Articular chondrocyte of knee joint (primary cell): ENCODE measurements at places on chromosomes 11 and 22. TPM values are rescaled to one million over a fixed set of nuclear protein-coding genes. Genes with fewer than 3 reads are reported as not detected.

PPM1F gene
- total RNA-seq, result 18.8 and 19.6 TPM in 2 replicates

MUC5B gene
- not detected in 2 replicates for total RNA-seq

MPPED1 gene
- 0.32 and 0.39 TPM in 2 replicates for total RNA-seq

CHCHD10 gene
- 3.9 and 6.5 TPM in 2 replicates for total RNA-seq

SEPTIN5 gene
- total RNA-seq, result 20.6 and 30.6 TPM in 2 replicates

ART1 gene
- not detected in 2 replicates for total RNA-seq

SCGB2A2 gene
- total RNA-seq, result not detected in 2 replicates

PRMT3 gene
- total RNA-seq, result 18.1 and 22.7 TPM in 2 replicates

ROBO4 gene
- total RNA-seq, result 0.26 and 1.1 TPM in 2 replicates

LYVE1 gene
- 5.4 and 8.3 TPM in 2 replicates for total RNA-seq

INS gene
- total RNA-seq, result not detected in 2 replicates

SHISA8 gene
- not detected in 2 replicates for total RNA-seq

PLA2G3 gene
- total RNA-seq, result not detected in 2 replicates

TMEM151A gene
- 0.26 and 0.32 TPM in 2 replicates for total RNA-seq

SLC22A12 gene
- not detected in 2 replicates for total RNA-seq

NXPE2 gene
- 0.39 and 0.76 TPM in 2 replicates for total RNA-seq

SHANK3 gene
- total RNA-seq, result 0.39 and 0.54 TPM in 2 replicates

EIF4ENIF1 gene
- 12.9 and 14.1 TPM in 2 replicates for total RNA-seq

GRK3 gene
- 1.7 and 2.2 TPM in 2 replicates for total RNA-seq

HEPHL1 gene
- total RNA-seq, result not detected in 2 replicates

WBP2NL gene
- 0.76 and 1.2 TPM in 2 replicates for total RNA-seq

TBX10 gene
- not detected in 2 replicates for total RNA-seq

CNGA4 gene
- 0.13 TPM in 1 of 2 replicates, not detected in the other for total RNA-seq

RPS6KA4 gene
- total RNA-seq, result 26.3 and 38.2 TPM in 2 replicates

TUB gene
- 14.0 and 14.5 TPM in 2 replicates for total RNA-seq

PRR33 gene
- total RNA-seq, result under 0.01 TPM in 1 of 2 replicates, not detected in the other

USP28 gene
- total RNA-seq, result 32.5 and 35.0 TPM in 2 replicates

CPT1B gene
- total RNA-seq, result 2.4 TPM in 2 replicates

TCN2 gene
- total RNA-seq, result 4.4 and 5.5 TPM in 2 replicates

HTR3A gene
- total RNA-seq, result not detected in 2 replicates

RAB39A gene
- total RNA-seq, result not detected in 2 replicates

CSRP3 gene
- not detected in 2 replicates for total RNA-seq
